Mesothelial cell of epicardium (in vitro differentiated cells): ENCODE measurements at places on chromosomes 1 and 21. TPM values are rescaled to one million over a fixed set of nuclear protein-coding genes. Genes with fewer than 3 reads are reported as not detected.

GRCh38 chr1:205616563-205617293, 15.1 kb downstream of the ELK4 start:
- DNase-seq: no peak

DNA sequence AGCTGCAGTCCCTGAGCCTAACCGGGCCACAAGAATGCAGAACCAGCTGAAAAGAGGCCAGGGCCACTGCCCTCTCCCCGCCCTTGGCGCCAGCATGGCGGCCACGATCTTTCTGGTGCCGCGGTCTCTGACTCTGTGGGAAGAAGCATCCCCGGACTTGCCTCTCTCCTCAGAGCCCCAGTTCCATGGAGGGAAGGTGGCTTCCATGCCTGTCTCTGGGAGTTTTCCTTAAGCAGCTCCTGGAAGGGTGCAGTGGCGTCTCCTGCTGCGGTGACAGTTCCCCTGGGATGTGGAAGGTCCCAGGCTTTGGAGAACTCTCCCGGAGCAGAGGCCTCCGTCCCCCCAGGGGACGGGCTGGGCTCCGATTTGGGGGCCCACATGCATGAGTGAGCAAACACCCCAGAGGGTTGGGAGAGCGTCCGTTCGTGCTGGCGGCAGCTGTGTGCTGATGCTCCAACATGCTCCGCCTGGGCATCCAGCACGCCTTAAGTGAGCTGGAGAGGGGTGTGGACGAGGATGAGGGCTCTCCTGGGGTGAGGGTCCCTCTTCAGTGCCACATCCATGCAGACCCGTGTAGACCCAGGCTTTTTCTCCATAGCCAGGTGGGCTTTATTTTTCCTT, 109.8 kb upstream of the COL6A1 start:
- DNase-seq: no peak

Gene ASPM
- 17.6 to 18.1 TPM (median 17.7 TPM) in 3 replicates for total RNA-seq

DNA sequence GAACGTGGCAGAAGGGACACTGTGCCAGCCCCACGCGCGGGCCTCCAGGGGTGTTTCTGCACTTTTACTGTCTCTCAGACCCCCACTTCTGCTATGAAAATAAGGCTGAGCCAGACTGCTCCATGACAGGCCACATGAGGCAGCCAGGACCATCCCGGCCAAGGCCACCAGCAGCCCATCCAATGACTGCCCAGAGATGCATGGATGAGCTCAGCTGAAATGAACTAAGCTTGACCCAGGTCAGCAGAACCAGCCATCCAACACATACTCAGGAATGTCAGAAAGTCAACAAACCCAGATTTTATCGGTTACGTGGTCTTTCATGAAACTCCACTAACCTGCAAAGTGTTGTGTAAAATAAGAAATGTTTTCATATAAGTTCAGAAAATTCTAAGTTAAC, 51.2 kb downstream of the CCDC185 start:
- no peak for DNase-seq

DNA sequence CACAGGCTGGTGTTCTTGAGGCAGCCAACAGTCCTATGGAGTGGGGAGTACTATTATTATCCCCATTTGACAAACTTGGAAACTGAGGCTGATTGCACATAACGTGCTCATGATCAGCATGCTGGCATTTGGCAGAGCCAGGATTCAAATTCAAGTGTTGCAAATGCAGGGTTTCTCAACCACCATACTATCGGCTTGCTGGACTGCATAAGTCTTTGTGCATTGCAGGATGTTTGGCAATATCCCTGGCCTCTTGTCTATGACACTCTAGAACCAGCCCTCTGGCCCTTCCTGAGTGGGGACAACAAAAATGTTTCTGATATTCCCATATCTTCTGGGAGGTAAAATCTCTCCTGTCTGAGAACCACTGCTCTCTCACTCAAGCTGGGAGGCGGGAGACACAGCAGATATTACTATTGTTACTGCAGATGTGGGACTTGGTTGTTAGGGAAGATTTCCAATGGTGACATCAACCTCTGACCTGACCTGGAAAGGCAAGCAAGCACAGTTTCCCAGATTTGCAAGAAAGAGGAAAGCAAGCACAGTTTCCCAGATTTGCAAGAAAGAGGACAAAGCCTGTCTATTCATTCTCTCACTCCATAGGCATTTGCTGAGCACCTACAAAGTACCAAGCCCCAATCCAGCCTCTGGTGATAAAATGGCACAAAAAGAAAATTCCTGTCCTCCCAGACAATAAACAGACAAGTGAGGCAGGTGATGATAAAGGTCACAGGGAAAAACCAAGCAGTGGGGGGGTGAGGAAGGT, 1.0 kb upstream of the AADACL3 start:
- no peak for DNase-seq

Gene S100B
- 0.27 TPM in 2 of 3 replicates, not detected in the other for total RNA-seq

GRCh38 chr1:51299981-51300670, 30.2 kb downstream of the TTC39A start:
- no peak for DNase-seq

Gene CSRP1
- total RNA-seq: 10.4 to 11.4 TPM (median 10.7 TPM) in 3 replicates

- no peak for DNase-seq
Measured at GRCh38 chr1:243421784-243422183, 165.9 kb downstream of the SDCCAG8 start.
